GM23248 (cell line): ENCODE measurements at places on chromosomes 6 and 20. TPM values are rescaled to one million over a fixed set of nuclear protein-coding genes. Genes with fewer than 3 reads are reported as not detected.
A peak's percentile ranks its signal among the peaks of the same experiment; 100 is the strongest.

DNA sequence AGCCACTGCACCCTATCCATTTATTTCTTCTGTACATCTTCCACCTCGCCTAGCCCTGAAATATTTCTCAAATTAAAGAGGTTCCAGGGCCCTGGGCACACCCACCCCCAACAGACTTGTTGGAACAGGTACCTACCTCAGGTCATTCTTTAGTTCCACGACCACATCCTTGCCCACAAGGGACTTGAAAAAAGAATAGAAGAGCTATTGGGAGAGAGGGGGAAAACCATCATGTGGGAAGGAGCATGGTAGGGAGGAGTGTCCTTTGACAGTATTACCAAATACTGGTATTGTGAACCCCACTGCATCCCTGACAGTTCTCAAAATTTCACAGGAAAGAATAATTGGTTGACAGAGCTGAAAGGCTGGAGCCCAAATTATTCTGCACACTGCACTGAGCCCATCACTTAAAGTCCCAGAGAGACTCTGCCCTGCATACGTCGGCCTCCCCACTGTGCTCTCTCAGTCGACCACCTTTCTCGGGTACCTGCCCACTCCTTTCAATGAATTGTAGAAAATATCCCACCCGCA lies 762 bp downstream of the LSM2 start:
- peak overlapping the region; percentile 97 for H3K4me3 ChIP-seq
- peak; percentile 14 for DNase-seq
- H3K27ac ChIP-seq: peak overlapping the region; percentile 79
- H3K27me3 ChIP-seq: no peaks in the 10 kb centered on the region
- H3K4me1 ChIP-seq: peaks cover 11% of the 10 kb centered on the region; the same call in 1 of the 2 replicates

The PROCR gene
- total RNA-seq: 34.4 and 44.3 TPM in 2 replicates

The TIAM2 gene
- total RNA-seq: 2.6 and 5.1 TPM in 2 replicates

The IDH3B gene
- total RNA-seq: 76.3 and 91.1 TPM in 2 replicates

The HRH3 gene
- total RNA-seq: not detected in 2 replicates

The DNAH8 gene
- total RNA-seq: not detected in 2 replicates

DNA sequence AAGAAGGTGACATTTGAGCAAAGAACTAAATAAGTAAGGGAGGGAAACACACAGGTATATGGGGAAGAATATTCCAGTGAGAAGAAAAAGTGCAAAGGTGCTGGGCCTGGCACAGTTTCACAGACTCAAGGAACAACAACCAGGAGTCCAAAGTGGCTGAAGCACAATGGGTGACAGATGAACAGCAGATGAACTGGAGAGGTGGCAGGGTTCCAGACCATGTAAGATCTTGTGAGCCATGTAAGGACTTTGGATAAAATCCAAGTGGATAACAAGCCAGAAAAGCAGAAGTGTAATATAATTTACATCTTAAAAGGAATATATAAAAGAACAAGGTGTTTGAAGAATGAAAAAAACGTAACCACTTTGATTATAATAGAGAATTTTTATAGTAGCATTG lies 87.9 kb downstream of the MMS22L start:
- H3K27ac ChIP-seq: no peak overlapping the region
- H3K27me3 ChIP-seq: no peaks in the 10 kb centered on the region
- DNase-seq: peak; percentile 30

GRCh38 chr20:52747845-52748284 lies 224.3 kb upstream of the TSHZ2 start:
- H3K27me3 ChIP-seq: no peaks in the 10 kb centered on the region
- H3K4me1 ChIP-seq: peaks cover 14% of the 10 kb centered on the region
- no peak overlapping the region for H3K27ac ChIP-seq
- DNase-seq: peak; percentile 53
- no peaks in the 10 kb centered on the region for H3K36me3 ChIP-seq

DNA sequence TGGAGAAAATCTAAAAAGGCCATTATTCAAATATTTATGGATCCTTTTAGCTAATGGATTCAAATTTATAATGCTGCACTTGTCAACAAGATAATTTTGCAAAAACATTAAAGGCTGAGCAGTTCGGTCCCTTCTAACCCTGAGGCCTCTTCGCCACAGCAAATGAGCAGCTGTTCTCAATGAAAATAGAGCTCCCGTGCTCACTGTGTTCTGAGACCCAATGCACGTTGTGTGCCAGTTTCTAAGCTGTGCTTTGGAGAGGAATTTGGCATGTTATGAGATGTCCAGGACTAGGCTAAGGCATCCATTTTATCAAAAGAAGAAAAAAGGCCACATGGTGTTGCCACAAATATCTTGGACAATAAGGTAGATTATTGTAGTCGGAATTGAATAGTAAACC lies 220.1 kb upstream of the TSHZ2 start:
- H3K4me1 ChIP-seq: peaks cover 14% of the 10 kb centered on the region
- H3K27me3 ChIP-seq: no peaks in the 10 kb centered on the region
- no peak for DNase-seq
- no peak overlapping the region for H3K27ac ChIP-seq
- H3K4me3 ChIP-seq: no peak overlapping the region

The HLA-DOA gene
- not detected in 2 replicates for total RNA-seq

DNA sequence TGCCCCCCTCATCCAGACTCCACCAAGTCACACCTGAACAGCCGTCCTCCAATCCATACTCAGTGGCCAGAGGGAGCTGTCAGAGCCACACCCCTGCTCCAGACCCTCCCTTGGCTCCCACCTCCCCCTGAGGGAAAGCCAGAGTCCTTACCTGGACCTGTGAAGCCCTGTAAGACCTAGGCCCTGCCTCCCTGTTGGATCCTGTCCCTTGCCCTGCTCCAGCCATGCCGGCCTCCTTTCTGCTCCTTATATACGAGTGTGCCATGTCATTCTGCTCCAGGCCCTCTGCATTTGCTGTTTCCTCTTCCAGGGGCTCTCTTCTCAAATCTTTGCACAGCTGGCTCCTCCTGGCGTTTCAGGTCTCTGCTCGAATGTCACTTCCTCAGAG lies 100.3 kb upstream of the MYL9 start:
- 0 out of 2 replicates have a peak, but pooled peaks cover 4% of the 10 kb centered on the region for H3K27me3 ChIP-seq
- DNase-seq: no peak

- H3K4me3 ChIP-seq: no peak overlapping the region
- no peaks in the 10 kb centered on the region for H3K36me3 ChIP-seq
- DNase-seq: peak; percentile 62
- H3K27ac ChIP-seq: no peak overlapping the region
Measured at GRCh38 chr20:44074252-44075151, 112.5 kb downstream of the JPH2 start.

The RIPOR3 gene
- 0.76 TPM in 1 of 2 replicates, not detected in the other for total RNA-seq

DNA sequence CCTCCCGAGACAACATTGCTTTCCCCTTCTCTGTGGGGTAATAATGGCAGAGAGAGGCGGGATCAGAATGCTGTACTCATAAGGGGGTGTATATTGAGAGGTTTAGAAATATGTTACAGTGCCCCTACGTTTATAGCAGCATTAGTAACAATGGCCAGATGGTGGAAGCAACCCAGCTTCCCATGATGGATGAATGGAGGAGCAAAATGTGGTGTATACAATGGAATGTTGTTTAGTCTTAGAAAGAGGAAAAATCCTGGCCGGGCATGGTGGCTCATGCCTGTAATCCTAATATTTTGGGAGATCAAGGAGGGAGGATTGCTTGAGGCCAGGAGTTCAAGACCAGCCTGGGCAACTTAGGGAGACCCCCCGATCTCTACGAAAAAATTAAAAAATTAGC lies 12.9 kb downstream of the BANF2 start:
- H3K4me1 ChIP-seq: no peaks in the 10 kb centered on the region; the same call in 1 of the 2 replicates
- DNase-seq: peak; percentile 23
- H3K27me3 ChIP-seq: no peaks in the 10 kb centered on the region
- H3K36me3 ChIP-seq: no peaks in the 10 kb centered on the region

- H3K27me3 ChIP-seq: peaks cover 40% of the 10 kb centered on the region
- peaks cover 3% of the 10 kb centered on the region; the same call in 1 of the 2 replicates for H3K4me1 ChIP-seq
- no peak overlapping the region for H3K4me3 ChIP-seq
- H3K27ac ChIP-seq: no peak overlapping the region
- H3K36me3 ChIP-seq: no peaks in the 10 kb centered on the region
Measured at GRCh38 chr6:34065466-34066217, 80.2 kb downstream of the GRM4 start.

GRCh38 chr6:135096403-135097130 lies 41.9 kb upstream of the HBS1L start:
- peaks cover 3% of the 10 kb centered on the region; the same call in 1 of the 2 replicates for H3K4me1 ChIP-seq
- no peak for DNase-seq
- no peaks in the 10 kb centered on the region for H3K36me3 ChIP-seq
- H3K27me3 ChIP-seq: peaks cover 24% of the 10 kb centered on the region
- H3K4me3 ChIP-seq: no peak overlapping the region
